Choroid plexus epithelial cell (primary cell): ENCODE measurements at places on chromosomes 2 and 18.
A peak's percentile ranks its signal among the peaks of the same experiment; 100 is the strongest.

DNA sequence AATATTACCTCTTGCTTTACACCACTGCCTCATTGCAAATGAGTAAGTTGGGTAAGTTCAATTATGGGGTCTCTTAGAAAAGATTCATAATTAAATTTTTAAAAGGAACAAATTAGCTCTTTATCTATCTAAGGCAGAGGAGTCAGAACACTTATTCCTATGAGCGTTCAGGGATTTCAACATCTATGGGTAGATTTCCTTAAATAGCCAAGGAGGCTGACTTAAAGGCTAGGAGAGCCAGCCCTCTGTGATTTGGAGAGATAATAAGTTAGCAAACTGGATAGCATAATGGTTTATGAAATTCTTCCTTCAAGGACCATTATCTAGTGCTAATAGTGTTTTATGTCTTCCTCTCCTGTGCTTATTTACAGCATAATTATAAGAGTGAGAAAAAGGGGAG is 387.7 kb downstream of the STK39 start:
- DNase-seq, result no peak

DNA sequence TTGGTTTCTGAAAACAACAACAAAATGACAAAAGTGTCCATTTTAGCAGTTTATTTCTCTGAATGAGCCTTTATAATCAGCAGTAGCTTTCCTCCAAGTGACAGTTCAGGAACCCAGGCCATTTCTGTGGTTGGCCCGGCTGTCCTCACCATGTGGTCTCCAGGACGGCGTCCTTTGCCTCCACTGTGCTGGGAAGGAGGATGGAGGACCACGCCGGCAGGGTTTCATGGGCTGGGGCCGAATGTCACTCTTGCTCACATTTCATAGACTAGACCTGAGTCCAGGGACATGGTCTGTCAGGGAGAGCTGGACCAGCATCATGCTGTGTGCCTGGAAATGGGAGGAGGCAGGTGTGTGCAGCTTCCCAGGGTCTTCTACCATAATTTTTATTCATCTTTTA is 50.9 kb downstream of the ARHGEF4 start:
- no peak for DNase-seq

DNA sequence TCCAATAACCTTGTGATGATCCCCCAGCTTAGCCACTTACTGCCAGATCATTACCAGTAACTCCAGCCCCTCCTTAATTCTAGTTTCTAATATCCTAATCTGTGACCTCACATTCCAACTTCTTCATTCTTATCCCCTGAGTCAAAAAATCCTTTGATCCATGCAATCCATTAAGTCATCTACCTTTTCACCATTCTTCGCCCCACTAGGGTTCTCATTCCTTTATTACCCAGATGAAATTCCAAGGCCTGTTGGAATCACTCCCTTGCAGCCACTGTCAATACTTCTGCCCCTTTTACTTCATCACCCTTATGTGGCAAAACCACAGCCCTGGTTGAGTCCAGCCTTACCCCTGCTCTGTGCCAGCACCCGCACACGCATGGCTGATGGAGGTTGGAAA is 20.3 kb upstream of the IL36G start:
- DNase-seq, result no peak

GRCh38 chr2:36710858-36711515 is 14.5 kb downstream of the VIT start:
- no peak for DNase-seq

DNA sequence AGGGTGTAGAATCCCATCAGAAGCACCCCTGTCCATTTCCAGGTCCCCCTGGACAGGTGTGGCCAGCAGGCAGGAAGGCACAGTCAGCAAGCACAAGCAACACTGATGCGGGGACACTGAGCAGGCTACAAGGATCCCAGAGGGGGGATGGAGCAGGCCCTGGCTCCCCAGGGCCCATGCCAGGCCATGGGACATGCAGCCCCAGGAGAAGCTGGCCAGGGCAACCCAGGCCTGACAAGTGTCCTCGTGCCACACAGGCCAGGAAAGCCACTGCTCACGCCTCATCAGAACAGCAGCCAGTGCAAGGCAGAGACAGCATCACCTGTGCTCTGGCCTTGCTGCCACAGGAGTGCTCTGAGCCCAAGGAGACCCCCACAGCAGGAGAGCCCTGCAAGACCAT is 14.1 kb upstream of the GPC1 start:
- no peak for DNase-seq

- DNase-seq, result peak; percentile 35
Measured at GRCh38 chr2:238158509-238159070, at the start of gene ERFE. Gene ERFE (plus strand): TSS chr2:238158970. CDS start chr2:238159008, 38 bp downstream.

DNA sequence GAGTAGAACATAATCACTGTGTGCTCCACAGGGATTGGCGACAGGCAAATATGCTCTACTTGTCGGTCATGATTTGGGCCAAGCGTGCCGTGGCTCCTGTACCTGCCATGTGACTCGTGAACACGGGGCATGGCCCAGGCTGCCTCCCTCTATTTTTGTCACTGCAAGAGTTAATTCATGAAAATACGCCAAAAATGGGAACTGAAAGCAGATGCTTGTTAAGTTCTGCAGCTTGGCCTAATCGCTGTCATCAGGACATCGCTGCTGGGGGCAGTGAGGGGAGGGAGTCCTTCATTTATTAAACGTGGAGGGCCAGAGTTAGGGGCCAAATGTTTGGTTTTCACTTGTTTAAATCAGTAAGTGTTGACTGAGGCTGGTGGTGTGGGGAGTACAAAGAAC is 177.8 kb downstream of the BCL2 start:
- no peak for DNase-seq

DNA sequence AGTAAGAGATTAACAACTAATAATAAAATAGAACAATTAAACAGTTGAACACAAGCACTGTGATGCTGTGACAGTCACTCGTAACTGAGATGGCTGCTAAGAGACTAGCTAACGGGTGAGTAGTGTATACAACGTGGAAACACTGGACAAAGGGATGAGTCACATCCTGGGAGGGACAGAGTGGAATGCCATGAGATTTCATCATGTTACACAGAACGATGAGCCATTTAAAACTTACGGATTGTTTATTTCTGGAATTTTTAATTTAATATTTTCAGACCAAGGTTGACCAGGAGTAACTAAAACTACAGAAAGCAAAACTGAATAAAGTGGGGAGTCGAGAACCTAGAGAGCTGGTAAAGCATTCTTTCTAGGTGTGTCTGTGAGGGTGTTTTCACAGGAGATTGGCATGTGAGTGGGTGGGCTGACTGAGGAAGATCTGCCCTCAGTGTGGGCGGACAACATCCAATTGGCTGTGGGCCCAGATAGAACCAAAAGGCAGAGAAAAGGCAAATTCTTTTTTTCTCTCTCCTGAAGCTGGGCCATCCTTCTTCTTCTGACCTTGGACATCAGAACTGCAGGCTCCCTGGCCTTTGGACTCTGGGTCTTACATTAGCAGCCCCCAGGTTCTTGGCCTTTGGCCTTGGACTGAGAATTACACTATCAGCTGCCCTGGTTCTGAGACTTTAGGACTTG is 14.6 kb downstream of the TMSB10 start:
- peak; percentile 96 for DNase-seq

GRCh38 chr2:156322686-156323231 is 9.8 kb downstream of the NR4A2 start:
- DNase-seq, result no peak

- DNase-seq, result no peak
Measured at GRCh38 chr2:68800027-68800401, 65.4 kb downstream of the ARHGAP25 start.

DNA sequence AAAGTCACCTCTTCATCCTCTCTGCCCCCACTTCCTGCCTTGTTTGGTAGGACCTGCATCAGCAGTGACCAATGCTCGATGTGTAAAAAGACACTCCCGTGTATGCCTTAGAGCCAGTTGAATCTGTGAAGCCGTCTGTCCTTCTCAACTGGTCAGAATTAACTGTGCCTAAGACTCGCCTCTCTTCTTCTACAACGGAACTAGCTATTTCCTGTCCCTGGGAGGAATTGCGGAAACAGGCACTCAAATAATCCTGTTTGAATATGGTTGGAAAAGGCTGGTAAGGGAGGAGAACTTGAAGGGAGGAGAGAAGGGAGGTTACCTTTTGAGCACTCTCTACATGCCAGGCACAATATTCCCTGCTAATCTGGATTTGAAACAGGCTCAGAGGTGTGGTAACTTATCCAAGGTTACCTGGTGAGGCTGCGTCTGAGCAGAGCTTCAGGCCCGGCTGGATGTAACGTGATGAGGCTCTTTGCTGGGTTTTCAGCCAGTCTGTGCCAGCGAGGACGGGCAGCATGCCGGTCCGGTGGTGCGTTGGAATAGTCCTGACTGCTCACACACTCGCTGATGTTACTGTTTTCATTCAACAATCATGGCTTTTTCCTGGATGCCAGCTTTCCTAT is 127.0 kb downstream of the FAM168B start:
- DNase-seq, result no peak

DNA sequence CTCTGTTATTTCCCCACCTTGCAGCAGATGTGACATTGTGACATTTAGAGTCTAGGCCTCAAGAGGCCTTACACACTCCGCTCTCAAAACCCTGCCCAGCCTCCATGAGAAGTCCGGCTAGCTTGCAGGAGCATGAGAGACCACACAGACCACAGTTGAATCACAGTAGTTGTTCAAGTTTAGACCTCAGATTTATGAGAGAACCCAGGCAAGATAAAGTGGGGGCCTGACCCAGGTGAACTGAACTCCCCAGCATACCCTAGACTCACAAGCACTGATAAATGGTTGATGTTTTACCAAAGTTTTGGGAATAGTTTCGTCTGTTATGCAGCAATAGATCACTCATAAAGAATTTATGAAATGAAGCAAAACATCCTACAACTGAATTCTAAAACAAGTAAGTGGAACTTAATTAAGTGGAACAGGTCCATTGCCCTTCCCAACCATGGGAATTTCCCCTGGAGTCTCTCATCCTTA is 4.7 kb upstream of the STAT1 start:
- no peak for DNase-seq

DNA sequence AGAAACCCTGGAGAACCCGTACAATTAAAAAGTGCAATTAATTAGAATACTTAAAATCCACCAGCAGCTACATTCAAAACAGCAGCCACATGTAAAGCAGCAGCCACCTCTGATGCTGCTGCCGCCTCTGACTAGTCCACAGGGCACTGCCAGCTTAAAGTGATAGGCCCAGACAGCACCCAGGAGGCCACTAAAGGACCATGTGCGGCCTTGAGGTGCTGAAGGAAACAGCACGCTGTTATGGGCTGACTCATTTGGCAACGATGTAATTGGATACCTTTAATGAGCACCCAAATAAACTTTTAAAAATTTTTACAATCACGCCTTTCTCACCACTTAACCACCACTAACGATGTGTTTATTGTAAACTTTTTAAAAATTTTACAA is 209.3 kb upstream of the NCKAP5 start:
- peak; percentile 43 for DNase-seq

DNA sequence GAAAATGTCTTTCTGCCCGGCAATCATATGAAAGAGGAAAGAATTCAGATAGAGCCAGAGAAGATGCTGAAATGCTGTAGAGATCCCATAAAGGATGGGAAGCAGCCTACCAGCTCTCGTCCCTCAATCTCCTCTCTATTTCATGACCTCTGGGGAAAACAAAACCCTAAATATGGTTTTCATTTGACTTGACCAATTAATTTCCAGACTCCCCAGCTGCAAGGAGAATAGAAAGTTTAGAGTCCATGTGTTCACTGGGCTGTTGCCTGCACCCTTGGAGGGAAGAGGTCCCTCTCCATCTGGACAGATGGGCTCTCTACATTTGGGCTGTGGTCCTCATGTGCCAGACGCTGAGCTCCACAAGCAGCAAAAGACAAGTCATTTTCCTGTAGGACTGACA is 40.6 kb downstream of the CAPN13 start:
- no peak for DNase-seq

GRCh38 chr2:235951982-235952381 is 216.2 kb downstream of the GBX2 start:
- DNase-seq, result peak; percentile 50

GRCh38 chr2:42101206-42102023 is 53.6 kb downstream of the PKDCC start:
- peak; percentile 90 for DNase-seq

- no peak for DNase-seq
Measured at GRCh38 chr2:113069676-113070605, 2.2 kb downstream of the IL1F10 start.

GRCh38 chr18:77209587-77209986 is 40.1 kb upstream of the GALR1 start:
- peak; percentile 74 for DNase-seq

- no peak for DNase-seq
Measured at GRCh38 chr2:44131177-44131576, 37.5 kb upstream of the PPM1B start.

GRCh38 chr18:76727589-76727988 is 94.8 kb upstream of the ZNF236 start:
- no peak for DNase-seq

GRCh38 chr2:155190342-155190741 is 491.8 kb downstream of the KCNJ3 start:
- no peak for DNase-seq

DNA sequence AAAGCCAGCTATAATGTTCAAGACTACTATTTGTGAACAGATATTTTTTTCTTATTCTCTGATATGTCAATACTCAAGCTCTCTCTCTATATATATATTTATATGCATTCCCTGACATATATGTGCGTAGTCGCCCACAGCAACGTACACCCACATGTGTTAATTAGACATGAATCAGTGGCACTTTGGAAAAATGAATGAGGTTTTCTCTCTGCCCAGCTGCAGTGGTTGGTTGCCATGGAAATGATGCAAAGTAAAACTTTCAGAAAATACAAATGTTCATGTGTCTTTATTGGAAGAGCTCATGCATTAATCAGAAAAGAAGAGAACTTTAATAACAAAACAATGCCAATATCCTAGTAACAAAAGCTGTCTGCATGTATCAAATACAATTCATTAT is 34.7 kb downstream of the UNC80 start:
- no peak for DNase-seq

- DNase-seq, result no peak
Measured at GRCh38 chr2:226875438-226876225, 39.8 kb downstream of the RHBDD1 start.

DNA sequence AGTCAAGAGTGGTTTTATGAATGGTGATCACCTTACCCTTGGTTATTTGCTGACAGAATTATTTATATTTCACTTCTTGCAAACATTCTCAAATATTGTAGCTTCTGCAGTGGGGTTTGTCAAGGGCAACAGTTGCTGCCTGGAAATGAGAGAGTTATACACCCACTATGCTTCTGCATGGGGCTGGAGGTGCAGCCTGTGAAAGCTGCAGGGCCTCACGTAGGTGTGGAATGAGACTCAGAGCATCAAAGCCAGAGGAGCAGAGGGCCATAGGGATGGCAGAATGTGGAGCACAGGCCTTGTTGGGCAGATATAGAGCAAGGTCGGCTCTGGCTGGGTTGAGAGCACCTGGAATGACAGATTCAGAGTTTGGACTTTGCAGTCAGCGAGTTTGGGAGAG is 128.2 kb downstream of the ARHGEF4 start:
- DNase-seq, result no peak

- no peak for DNase-seq
Measured at GRCh38 chr2:168894720-168895119, 4.5 kb upstream of the SPC25 start.

- DNase-seq, result no peak
Measured at GRCh38 chr2:136319237-136319636, 201.3 kb upstream of the CXCR4 start.
